Tracheal epithelial cell (primary cell): ENCODE measurements at places on chromosomes 1 and 21. TPM values are rescaled to one million over a fixed set of nuclear protein-coding genes. Genes with fewer than 3 reads are reported as not detected.

The POU3F1 gene
- total RNA-seq, result under 0.01 and 0.48 TPM in 2 replicates

The SNRPE gene
- 44.3 and 57.4 TPM in 2 replicates for total RNA-seq

The LRRIQ3 gene
- total RNA-seq, result 0.24 and 0.43 TPM in 2 replicates

The EPB41 gene
- total RNA-seq, result 31.1 and 32.8 TPM in 2 replicates

The KCND3 gene
- total RNA-seq, result under 0.01 and 0.21 TPM in 2 replicates

The LY9 gene
- total RNA-seq, result 0.96 TPM in 1 of 2 replicates, not detected in the other

The TFF2 gene
- not detected in 2 replicates for total RNA-seq

The NECTIN4 gene
- total RNA-seq, result 52.6 and 97.8 TPM in 2 replicates

The CHD5 gene
- 0.24 TPM in 1 of 2 replicates, not detected in the other for total RNA-seq

The TSPAN2 gene
- total RNA-seq, result 3.4 TPM in 1 of 2 replicates, not detected in the other

The STUM gene
- total RNA-seq, result not detected in 2 replicates

The OR10Z1 gene
- total RNA-seq, result not detected in 2 replicates

The OLFM3 gene
- not detected in 2 replicates for total RNA-seq

The LCE2A gene
- total RNA-seq, result not detected in 2 replicates

The PGD gene
- 59.8 and 75.7 TPM in 2 replicates for total RNA-seq

The CFHR5 gene
- not detected in 2 replicates for total RNA-seq

The MRPL20 gene
- 56.1 and 74.5 TPM in 2 replicates for total RNA-seq

The LRRC71 gene
- not detected in 2 replicates for total RNA-seq

The SAMD11 gene
- 0.48 and 0.64 TPM in 2 replicates for total RNA-seq

The ALPL gene
- not detected in 2 replicates for total RNA-seq

The KCNK2 gene
- total RNA-seq, result not detected in 2 replicates

The PKP1 gene
- 263 and 280 TPM in 2 replicates for total RNA-seq
